Glutamatergic neuron (in vitro differentiated cells): ENCODE measurements at places on chromosomes 5 and 9.

- peaks cover 2% of the 10 kb centered on the region for H3K27me3 ChIP-seq
- H3K36me3 ChIP-seq, result no peaks in the 10 kb centered on the region
- H3K4me3 ChIP-seq, result peak overlapping the region; percentile 21
Observed at GRCh38 chr9:81112627-81113452, 576.5 kb downstream of the TLE1 start.

DNA sequence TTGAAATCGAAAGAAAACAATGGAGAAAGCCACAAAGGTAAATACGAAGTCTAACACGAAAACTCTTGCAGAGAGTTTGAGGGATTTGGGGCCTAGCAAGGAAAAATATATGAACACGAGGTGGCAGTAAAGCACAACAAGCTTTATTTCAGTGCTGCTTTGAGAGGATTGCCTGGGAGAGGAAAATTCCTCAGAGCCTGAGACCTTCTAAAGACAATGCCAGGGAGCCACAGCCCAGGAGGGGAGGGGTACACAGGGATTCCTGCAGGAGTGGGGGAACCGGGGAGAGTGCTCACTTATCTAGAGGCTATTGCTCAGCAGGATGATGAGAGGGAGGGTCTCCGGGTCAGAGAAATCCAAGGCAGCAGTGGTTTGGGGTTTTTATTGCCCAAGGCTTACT lies 134.9 kb upstream of the ADCY2 start:
- H3K27me3 ChIP-seq, result no peaks in the 10 kb centered on the region
- H3K27ac ChIP-seq, result no peak overlapping the region
- H3K36me3 ChIP-seq, result no peaks in the 10 kb centered on the region
- peak; percentile 23 for DNase-seq
- no peak overlapping the region for H3K4me3 ChIP-seq

DNA sequence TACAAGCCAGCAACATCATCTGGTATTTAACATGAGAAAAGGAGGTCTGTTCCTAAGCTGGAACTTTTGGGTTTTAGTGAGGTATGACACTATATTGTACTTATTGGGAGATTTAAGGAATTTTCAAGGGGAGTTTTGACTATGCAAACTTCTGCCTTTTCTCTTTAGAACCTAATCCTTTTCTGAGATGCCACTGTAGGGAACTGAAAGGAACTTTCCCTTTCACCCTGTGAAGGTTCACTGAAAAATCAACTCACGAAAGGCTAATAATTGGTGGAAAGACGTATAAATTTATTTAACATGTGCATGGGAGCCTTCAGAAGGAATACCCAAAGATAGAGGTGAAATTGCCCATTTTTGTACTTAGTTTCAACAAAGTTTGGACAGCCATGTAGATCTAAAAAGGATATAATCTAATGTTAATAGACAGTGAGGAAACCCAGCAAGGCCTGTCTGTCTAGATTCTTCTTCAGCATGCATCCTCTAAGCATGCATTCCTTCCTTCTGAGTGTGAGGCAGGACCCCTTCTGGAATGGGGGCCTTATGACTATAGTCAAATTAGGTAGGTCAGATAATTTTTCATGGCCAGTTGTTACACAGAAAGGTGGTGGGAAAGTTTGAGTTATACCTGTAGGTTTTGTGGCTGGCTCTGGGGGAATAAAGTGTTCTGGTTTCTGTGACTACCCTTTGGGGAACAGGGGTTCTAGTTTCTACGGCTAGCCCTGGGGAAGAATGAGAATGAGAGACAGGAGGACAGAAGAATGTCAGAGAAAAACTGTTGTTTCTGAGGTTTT lies 200.3 kb downstream of the C9orf152 start:
- H3K27ac ChIP-seq, result no peak overlapping the region
- no peak overlapping the region for H3K4me3 ChIP-seq
- no peaks in the 10 kb centered on the region for H3K4me1 ChIP-seq
- no peak for DNase-seq
- peaks cover 3% of the 10 kb centered on the region for H3K27me3 ChIP-seq

DNA sequence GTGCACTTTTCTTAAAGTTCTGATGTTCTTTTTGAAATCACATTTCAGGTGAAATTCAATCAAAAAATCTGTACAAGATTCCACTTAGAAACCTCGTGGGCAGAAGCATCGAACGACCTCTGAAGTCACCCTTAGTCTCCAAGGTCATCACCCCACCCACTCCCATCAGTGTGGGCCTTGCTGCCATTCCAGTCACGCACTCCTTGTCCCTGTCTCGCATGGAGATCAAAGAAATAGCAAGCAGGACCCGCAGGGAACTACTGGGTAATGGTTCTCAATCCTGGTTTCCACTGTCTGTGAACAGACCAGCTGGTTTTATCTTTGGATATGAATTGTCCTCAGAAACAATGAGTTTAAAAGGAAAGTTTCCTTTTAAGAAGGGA lies 8.1 kb upstream of the SLC2A8 start:
- H3K4me3 ChIP-seq, result no peak overlapping the region
- H3K27ac ChIP-seq, result peak overlapping the region; percentile 52
- H3K4me1 ChIP-seq, result peaks cover 10% of the 10 kb centered on the region

GRCh38 chr9:110033869-110034268 lies 174.1 kb downstream of the C9orf152 start:
- no peak for DNase-seq
- no peak overlapping the region for H3K4me3 ChIP-seq
- H3K27me3 ChIP-seq, result no peaks in the 10 kb centered on the region
- H3K4me1 ChIP-seq, result peaks cover 9% of the 10 kb centered on the region
